Activated naive CD8-positive, alpha-beta T cell treated with anti-CD3 and anti-CD28 coated beads, Interleukin-2, amount 50 U/mL, for 24 hours (primary cell): ENCODE measurements at places on chromosomes 2 and 18.

- no peak for DNase-seq
Observed at GRCh38 chr2:64792300-64792699, 138.6 kb upstream of the SERTAD2 start.

DNA sequence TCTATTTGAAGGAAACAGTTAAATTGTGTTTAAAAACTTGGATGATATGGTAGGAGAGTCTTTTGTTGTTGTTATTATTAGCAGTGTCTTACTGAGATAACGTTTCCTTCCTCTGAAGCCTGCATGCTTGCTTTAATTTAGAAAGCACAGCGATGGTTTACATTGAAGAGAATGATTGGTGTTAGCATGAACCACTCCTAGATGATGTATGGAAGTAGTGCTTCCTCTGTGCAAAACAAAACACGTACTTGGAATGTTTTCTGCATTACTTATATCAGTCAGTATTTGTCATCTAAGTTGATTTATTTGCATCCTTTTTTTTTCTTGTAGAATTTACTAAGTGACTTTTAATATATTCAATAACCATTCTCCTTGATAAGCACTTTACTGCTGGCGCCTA is 89.0 kb downstream of the UGGT1 start:
- no peak for DNase-seq

- no peak for DNase-seq
Observed at GRCh38 chr2:42736598-42737322, 27.2 kb downstream of the OXER1 start.

GRCh38 chr2:154549869-154550268 is 148.6 kb upstream of the KCNJ3 start:
- no peak for DNase-seq

- DNase-seq: no peak
Observed at GRCh38 chr18:44803019-44803650, 122.4 kb downstream of the SETBP1 start.

GRCh38 chr2:84022810-84023431 is 436.2 kb downstream of the SUCLG1 start:
- peak; percentile 5 for DNase-seq

- DNase-seq: no peak
Observed at GRCh38 chr2:44528595-44528994, 166.8 kb downstream of the CAMKMT start.

- no peak for DNase-seq
Observed at GRCh38 chr2:107111623-107112022, 225.7 kb upstream of the ST6GAL2 start.

- no peak for DNase-seq
Observed at GRCh38 chr2:54520687-54521086, 64.6 kb downstream of the SPTBN1 start.

DNA sequence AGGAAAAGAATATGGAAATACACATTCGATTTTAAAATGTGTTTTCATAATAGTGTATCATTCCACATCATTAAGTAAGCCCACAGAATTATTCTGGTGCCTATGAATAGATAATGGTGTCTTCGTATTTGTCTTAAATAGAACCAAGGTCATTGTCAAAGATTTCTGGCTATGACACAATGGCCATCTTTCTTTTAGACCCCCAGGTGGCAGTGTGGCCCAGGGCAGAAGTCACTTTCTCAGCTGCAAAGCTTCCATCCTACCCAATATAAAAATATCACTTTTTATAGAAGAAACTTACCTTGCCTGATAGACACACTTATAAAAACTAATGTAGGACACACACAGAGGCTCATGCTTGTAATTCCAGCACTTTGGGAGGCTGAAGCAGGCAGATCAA is 57.5 kb downstream of the ZRANB3 start:
- DNase-seq: peak; percentile 14

- peak; percentile 43 for DNase-seq
Observed at GRCh38 chr2:27095745-27096651, 9.4 kb downstream of the KHK start.

DNA sequence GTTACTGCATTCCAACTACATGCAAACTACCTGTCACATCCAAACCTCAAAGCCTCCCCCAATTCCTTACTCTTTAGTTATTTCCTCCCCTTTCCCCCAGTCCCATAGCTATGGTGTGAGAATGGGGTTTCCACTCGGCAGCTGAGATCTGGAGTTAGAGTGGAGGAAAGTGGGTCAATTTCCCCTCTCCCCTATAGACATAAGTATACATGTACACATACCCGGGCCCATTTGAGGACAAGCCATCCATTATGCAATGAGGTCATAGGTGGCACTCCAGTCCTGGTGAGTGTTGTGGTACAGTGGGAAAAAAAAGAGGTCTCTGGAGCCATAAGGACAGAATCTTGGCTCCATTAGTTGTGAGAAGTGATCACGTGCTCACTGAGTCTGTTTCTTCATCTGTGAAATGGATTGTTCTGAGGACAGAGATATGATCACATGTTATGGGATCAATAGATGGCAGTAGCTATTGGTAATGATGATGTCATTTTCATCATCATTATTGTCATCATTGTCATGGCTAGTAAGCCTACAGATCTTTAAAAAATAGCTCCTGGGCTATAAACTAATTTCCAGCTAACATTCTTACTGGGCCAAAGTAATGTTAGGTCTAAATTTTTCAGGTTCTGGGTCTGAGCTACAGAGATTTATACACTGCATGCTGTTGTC is 119.0 kb downstream of the BCL2L11 start:
- no peak for DNase-seq

DNA sequence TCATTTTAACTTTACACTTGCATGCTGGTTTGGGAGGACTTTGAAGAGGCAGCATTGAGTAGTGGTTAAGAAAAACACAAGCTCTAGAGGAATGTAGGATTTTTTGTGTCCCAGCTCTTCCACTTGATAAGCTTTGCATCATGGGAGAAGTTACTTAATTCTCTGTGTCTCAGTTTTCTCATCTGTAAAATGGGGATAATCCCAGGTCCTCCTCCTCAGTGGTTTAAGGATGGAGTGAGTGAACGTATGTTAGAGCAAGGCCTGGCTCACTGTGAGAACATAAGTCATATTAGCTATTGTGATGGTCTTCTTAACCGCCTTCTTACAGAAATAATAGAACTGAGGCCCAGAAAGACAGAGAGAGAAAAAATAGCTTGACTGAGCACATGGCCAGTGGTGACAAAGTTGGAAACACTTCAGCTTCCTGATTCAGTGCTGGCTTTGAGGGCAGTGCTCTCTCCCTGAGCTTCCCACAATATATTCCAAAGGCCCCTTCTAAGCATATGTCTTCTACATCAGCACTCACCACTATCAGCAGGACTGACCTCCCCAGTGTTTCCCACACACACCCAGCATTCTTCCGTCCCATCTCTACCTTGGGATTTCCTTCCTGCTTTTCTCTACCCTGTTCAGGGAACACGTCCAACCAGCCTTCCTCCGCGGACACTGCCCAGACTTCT is 214.9 kb upstream of the TNP1 start:
- no peak for DNase-seq

- no peak for DNase-seq
Observed at GRCh38 chr2:44546459-44547127, 184.8 kb downstream of the CAMKMT start.

DNA sequence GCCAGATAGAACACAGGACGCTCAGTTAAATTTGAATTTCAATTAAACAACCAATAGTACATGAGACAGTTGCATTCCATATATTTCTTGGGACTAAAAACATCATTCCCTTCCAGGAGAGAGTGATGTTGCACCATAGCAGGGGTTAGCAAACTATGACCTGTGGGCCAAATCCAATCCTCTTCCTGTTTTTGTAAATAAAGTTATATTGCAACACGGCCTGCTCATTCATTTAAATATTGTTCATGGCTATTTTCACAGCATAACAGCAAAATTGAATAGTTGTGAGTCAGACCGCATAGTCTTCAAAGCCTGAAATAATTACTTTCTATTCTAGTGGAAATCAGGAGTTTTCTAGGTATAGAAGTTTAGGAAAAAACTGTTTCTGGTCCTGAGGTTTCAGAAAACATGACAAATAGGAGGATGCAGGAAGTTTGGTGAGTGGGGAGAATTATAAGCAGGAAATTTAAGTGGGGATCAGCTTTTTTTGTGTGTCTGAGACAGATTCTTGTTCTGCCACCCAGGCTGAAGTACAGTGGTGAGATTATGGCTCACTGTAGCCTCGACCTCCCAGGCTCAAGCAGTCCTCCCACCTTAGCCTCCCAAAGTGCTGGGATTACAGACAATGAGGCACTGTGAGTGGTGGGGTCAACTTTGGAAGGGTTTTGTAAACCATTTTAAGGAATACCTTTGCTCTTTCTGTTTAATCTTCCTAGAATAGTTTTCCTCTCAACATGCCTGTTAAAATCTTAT is 131.5 kb downstream of the SOCS6 start:
- no peak for DNase-seq

DNA sequence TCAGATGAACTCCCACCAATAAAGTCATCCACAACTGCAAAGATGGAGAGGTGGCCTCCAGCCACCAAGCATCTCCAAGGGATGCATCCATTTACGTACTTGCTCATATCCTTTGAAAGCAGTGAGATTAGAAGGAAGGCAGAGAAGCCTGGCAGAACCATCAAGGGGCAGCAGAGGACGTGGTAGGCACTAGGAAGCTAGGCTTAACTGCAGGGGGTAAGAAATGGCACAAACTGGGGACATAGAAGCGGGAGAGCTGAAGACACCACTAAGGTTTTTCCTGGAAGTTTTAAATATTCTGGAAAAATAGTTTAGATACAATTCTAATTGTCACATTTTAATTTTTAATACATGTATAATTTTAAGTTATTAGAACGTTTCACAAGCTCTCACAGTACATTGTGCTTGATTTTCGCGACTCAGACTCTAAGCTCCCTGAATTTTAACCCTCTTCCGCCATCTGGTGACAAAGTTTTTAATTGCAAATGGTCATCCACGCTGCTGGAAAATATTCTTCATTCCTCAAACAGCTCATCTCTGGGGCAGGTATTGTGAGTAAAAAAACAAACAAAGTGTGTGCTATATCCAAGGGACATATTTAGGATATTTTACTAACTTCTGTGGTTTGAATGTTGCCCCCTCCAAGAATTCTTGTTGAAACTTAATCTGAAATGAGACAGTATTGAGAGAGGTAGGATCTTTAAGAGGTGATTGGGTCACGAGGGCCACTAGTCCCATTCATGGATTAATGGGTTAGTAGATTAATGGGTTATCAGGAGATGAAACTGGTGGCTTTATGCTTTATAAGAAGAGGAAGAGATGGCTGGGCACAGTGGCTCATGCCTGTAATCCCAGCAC is 1.6 kb upstream of the PSTPIP2 start:
- peak; percentile 64 for DNase-seq

DNA sequence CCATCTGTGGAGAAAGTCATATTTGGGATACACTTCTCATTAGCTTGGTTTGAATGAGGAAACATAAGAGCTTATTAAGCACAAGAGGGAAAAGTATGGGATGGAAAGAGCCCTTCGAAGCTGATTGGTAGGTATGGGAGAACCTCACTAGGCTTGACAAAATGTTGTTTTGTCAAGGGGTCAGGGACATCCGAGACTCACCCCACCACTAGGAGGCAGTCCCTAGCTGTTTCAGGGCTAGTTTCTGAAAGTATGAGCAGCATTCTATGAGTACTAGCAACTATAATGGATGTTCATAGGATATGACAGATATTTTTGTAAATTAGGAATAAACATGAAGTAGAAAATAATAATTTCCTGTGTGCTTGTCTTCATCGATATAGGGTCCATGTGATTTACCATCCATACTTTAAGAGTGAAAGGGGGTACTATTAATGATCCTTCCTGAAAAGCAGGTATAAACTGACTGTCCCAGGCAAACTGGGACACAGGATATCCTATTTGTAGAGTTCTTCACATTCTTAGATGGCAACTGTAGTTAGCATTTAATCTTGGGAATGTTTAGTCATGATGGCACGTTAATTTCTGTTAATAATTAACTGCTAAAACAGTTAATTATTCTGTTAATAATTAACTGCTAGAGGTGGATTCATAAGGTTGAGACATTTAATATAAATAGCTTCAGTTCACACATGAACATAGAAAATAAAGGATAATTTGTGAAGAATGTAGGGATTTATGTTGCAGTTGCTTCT is 28.4 kb downstream of the OTX1 start:
- peak; percentile 2 for DNase-seq

- no peak for DNase-seq
Observed at GRCh38 chr18:33282709-33283333, 157.7 kb downstream of the CCDC178 start.

GRCh38 chr18:8513249-8513648 is 96.0 kb upstream of the RAB12 start:
- no peak for DNase-seq

- no peak for DNase-seq
Observed at GRCh38 chr18:31436825-31437224, 10.7 kb upstream of the DSG3 start.

- no peak for DNase-seq
Observed at GRCh38 chr2:150097901-150098531, 389.5 kb downstream of the RND3 start.

- no peak for DNase-seq
Observed at GRCh38 chr2:173734797-173735196, 230.4 kb downstream of the SP3 start.

DNA sequence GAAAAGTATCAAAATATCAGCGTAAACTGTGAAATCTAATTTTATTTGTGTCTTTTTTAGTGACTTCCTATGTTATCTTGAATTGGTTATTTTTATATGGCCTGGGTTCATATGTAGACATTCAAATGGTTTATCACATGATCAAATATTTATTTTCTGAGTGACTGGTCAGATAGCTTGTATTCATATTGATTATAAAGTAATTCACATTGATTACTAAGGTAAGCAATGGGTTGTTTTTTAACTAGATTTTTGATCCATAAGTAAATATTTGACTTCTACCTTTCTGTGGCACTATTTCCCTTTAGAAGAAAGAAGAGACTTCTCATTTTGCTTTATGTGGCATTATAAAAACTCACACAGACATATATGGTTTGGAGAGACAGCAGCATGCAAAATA is 260.5 kb downstream of the TCF4 start:
- DNase-seq: no peak

DNA sequence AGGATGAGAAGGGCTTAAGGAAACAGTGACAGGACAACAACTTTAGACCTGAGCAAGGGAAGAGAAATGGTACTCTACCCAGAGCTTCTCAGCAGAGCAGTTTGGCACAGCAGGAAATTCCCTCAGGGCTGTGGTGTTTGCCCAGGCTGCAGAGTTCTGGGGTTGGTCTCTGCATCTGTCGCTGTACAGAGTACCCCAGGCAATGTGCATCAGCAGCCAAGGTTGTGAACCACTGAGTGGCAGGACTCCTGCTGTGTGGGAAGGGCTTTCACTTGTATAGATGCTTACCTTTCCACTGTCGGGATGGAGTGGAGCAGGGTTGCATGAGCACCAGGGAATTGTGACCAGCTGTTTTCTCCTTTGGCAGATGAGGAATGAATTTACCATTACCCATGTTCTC is 21.2 kb downstream of the STAMBP start:
- no peak for DNase-seq
